ENCODE measurements at places on chromosomes 7 and 10.

DNA sequence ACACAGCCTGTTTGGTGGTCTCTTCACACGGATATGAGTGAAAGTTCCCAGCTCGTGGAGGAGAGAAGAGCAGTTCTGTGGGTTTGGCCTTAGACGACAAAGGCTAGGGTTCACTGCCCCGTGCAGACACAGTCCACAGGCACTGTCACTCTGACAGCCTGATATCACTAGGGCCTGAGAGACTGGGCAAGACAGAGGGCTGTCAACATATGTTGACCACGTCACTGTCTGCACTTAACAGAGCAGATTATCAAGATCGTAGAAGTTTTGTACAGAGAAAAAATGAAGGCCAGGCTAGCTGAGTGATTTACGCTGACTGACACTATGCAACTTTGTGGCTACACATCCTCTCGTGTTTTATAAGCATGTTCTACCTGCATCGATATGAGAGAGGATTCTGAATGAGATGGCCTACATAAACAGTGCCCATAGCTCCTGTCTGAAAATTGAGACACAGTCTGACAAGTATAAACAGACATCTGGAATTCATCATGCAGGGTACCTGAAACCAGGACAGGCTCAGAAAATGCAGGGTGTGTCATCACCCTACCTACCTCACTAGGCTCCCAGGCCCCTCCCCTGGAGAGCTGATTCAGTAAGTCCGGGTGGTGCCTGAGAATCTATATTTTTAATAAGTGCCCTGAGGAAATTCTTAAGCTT is 120.0 kb downstream of the SGMS1 start:
- DNase-seq: no peak

GRCh38 chr7:69893906-69894305 is 295.6 kb downstream of the AUTS2 start:
- peak; percentile 50 for DNase-seq

DNA sequence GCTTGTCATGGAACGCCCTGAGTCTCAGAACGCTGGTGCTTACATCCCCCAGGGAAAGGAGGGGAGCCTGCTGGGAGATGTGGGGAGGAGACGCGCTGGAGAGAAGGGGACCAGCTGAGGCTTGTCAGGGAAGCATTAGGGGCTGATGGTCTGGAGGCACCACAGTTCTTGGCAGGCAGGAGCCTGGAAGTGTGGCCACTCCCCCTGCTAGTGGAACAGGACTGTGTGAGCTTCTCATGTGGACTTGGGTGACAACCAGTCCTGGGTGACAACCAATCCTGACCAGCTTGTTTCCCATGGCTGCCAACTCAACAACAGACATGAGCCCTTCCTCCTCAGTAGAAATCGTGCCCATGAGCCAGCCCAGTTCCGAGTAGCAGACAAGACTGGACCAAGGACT is 87.8 kb downstream of the SPDYE5 start:
- DNase-seq: peak; percentile 83

- peak; percentile 49 for DNase-seq
Observed at GRCh38 chr7:105493923-105494315, 28.2 kb downstream of the PUS7 start.

- DNase-seq: no peak
Observed at GRCh38 chr10:30510184-30510931, 76.4 kb downstream of the MAP3K8 start.

DNA sequence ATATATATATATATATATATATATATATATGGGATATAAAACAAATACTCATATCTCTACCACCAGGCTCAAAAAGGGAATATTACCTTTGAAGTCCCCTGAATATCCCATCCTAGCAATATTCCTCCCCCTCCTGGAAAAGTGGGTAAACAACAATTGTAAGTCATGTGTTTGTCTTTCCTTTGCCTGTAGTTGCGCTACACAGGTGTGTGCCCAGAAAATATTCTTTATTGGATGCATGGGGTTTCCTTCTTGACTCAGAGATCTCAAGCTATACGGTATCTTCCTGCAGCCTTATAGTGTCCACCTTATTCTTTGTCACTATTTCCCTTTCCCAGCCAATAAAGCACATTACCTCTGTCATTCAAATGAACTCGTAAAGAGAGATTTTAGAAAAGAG is 54.2 kb downstream of the MET start:
- no peak for DNase-seq

- peak; percentile 7 for DNase-seq
Observed at GRCh38 chr10:79392020-79392398, 44.7 kb downstream of the PPIF start.

Data from lung (tissue), 17 donors.